NCI-H2171 treated with DMSO at 0.1 percent for 48 hours (cell line): ENCODE measurements at places on chromosomes 16 and 17.

GRCh38 chr17:47615766-47616424 is 33.8 kb upstream of the KPNB1 start:
- peak; percentile 59 for DNase-seq

GRCh38 chr16:24217461-24217860 is 38.7 kb upstream of the CACNG3 start:
- DNase-seq: no peak

GRCh38 chr17:19403021-19403420 is 8.0 kb upstream of the RNF112 start:
- no peak for DNase-seq

- DNase-seq: no peak
Measured at GRCh38 chr17:50097455-50097854, 2.3 kb downstream of the PDK2 start.

- peak; percentile 83 for DNase-seq
Measured at GRCh38 chr16:2282866-2283555, 15.1 kb upstream of the RNPS1 start.

GRCh38 chr17:40303708-40304551 is 5.0 kb upstream of the RARA start:
- DNase-seq: peak; percentile 29

DNA sequence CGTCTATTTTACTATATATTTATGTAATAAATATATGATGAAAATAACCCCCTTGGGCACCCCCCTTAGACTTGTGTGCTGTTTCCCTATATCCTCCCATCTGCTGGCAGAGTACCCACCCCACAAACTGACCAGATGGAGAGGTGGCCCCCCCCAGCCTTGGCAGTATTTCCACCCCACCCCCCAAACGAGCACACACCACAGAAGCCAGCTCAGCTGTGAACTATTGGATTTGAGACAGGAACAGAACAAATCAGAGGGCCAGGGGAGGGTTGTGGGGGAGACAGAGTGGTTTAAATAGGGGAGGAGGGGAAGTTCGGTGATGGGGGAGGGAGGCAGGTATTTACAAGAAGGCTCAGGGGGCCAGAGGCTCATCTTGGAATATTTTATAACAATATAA is 7.8 kb downstream of the NR1D1 start:
- DNase-seq: peak; percentile 8

GRCh38 chr16:27254262-27254811 is 14.2 kb downstream of the NSMCE1 start:
- no peak for DNase-seq

GRCh38 chr16:19644877-19645276 is 73.2 kb downstream of the KNOP1 start:
- DNase-seq: no peak

DNA sequence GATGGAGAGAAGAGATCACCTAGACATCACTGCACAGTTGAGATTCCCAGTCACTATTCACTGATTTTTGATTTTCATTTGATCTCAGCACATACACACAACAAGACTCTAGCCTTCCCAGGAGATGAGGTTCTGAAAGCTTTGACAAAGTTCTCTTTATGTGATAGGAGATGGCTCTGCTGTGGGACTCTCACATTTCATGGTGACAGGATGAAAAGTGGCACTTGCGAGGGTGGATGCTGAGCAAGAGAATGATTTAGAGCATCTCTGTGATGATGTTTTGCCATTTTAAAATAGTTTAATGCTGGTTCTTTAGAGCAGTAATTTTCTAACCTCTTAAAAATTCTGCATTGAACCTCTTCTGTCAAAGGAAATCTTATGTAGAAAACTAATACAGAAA is 113.3 kb upstream of the CA10 start:
- DNase-seq: no peak

- DNase-seq: no peak
Measured at GRCh38 chr16:87391324-87391949, 699 bp upstream of the MAP1LC3B start.

GRCh38 chr16:16982614-16983013 is 488.1 kb downstream of the XYLT1 start:
- DNase-seq: peak; percentile 8

DNA sequence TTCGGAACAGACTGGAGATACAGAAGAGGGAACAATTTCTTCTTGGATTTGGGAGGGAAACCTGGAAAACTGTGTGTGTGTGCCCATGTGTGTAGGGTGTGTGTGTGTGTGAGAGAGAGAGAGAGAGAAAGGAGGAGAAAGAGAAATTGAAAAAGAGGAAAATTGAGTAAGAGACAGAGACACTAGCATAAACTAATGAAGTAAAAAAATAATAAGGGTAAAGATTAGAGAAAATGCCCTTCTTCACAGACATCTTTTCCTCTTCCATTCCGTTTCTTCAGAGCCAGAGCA is 13.9 kb upstream of the HOXB2 start:
- no peak for DNase-seq

GRCh38 chr17:17513626-17514025 is 17.4 kb upstream of the RASD1 start:
- no peak for DNase-seq

- DNase-seq: peak; percentile 88
Measured at GRCh38 chr17:72439893-72440502, 319.2 kb downstream of the SOX9 start.

DNA sequence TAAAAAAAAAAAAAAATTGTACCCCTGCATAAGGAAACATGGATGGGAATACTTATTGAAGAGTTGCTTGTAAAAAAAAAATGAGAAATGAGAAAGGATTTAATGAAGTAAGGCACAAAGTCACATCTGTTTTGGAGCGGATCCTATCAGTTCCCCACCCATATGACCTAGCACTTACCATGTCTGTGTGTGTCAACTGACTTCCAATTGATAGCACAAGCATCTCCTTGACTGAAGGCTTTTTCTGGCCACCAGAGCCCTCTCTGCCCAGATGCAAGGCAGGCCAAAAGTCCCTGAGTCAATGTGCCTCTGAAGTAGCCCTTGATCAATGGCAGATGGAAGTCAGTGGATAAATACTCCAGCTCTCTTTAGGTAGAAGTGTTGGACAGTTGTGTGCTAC is 13.4 kb upstream of the NLK start:
- no peak for DNase-seq

DNA sequence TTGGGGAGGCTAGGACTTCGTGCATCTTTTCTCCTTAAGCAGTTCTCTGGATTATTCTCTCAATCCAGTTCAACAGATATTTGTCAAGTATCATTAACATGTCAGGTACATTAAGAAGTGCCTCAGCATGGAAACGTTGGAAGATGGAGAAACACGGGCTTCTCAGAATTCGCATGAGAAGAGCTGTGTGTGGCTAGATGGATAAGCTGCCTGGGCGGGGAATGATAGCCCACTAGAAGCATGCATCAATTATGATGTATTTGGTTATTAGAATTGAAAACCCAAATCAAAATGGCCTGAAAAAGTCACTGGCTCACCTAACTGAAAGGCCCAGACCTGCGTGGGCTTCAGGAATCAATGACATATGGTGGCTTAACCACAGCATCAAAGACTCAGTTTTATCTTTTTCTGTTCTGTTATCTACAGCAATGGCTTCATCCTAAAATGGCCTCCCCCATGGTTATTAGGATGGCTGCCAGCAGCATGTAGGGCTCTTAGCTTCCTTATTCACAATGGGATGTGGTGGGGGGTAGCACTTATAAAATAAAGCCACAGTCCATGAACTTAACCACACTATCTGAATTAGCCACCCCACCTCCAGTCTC is 43.9 kb downstream of the MMD start:
- no peak for DNase-seq

DNA sequence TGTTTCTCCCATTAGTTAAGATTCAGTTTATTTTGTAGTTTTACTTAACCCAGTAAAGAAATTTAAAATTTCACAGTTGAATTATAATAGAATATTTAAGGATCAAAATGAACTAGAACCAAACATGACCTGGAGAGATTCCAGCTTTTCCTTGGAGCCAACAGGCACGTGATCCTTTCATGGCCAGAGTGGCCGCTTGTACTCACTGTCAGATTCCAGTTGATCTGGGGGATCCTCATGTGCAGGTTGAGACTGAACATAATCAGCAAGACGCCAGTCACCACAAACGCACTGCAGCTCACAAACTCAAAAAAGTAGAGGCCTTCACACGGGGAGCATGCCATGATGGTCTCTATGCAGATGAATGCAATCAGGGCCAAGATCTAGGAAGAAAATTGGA is 31.7 kb downstream of the CMTM3 start:
- DNase-seq: no peak
